CD4-positive, CD25-positive, alpha-beta regulatory T cell (primary cell): ENCODE measurements at places on chromosomes 5 and 9.

DNA sequence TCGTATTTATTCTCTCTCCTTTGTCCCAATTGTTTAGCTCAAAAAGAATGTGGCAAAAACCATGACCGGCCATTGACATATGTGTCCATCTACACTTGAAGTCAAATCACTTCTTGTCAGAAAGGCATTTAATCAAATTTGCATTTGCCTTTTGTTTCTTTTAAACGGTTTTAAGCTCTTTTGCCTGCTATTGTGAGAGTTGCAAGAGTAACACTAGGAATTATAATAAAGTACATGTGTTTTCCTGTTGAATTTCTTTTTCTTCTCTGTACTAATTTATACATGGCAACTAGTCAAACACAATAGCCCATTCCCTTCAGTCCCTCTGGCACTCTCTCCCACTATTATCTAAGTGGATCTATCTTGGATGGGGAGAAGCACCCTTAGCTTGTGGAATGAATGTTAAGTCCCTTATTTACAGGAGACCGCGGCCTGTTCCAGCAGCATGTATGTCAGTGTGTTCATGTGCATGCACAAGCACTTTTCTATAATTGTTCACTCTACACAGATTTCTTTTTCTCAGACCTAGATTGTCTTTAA is 3.2 kb downstream of the ADAMTSL1 start:
- no peak for DNase-seq

DNA sequence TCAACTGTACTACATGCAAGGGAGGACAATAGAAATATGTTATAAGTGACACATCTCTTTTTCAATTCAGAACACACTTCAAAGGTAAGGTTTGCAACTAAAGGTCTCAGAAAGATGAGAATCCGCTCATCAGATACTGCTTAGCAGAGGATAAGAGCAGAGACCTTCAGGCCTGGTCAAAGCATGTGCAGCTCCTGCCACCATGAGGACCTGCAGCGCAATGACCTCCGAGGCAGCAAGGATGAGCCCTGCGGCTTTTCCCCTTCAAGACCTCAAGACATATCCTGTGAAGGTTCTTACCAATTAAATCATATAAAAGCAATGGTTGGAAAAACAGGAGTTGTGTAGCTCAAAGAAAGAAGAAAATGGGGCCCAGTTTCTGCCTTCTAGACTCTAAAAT is 135.8 kb downstream of the TRIM36 start:
- DNase-seq = no peak

DNA sequence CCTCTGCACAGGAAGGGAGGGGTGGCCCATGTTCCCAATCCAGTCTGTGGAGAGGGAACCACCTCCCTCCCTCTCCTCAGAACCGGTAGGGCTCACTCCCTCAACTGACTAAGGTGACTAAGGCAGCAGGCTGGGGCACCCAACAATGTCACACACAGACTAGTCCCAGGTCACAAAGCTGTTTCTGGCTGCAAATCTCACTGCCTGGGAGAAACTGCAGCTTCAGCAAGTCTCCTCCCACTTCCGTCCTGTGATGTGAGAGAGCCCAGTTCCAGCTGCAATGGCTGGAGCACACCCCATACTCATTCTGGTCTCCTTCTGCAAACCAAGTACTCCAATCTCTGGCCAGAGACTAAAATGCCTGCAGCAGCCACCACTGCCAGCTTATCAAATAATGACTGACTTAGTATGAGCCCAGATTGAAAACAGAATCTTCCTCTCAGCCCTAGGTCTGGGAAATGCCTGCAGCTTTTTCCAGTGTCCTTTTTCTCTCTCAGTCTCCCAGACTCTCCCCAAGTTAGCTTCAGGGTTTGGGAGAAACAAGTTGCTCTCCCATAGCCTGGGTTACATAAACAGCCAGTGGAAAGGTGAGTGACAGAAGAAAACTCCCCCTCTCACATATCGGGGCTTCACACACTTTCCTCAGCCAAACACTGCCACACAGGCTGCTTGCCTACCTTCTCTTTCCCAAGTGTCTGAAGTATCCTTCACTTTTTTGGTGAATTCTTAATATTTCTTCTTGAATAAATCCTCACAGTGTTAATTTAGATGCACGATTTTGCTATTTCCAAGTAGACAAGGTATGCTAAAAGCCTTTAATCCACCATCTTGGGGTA is 247.4 kb upstream of the RASA1 start:
- no peak for DNase-seq

DNA sequence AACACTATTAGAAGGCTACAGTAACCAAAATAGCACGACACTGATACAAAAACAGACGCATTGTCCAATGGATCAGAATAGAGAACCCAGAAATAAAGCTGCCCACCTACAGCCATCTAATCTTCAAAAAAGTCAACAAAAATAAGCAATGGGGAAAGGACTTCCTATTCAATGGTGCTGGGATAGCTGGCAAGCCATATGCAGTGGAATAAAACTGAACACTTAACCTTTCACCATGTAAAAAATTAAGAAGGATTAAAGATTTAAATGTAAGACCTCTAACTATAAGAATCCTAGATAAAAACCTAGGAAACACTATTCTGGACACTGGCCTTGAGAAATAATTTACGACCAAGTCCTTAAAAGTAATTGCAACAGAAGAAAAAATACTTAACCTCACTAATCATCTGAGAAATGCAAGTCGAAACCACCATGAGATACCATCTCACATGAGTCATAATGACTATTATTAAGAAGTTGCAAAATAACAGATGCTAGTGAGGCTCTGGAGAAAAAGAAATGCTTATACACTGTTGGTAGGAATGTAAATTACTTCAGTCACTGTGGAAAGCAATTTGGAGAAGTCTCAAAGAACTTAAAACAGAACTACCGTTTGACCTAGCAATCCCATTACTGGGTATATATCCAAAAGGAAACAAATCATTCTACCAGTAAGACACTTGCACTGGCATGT is 203.3 kb upstream of the CDH9 start:
- DNase-seq = no peak

GRCh38 chr9:76725011-76725546 is 39.2 kb upstream of the PCA3 start:
- DNase-seq = no peak
